GDM1 (cell line): ENCODE measurements at places on chromosomes 1 and 21.
A peak's percentile ranks its signal among the peaks of the same experiment; 100 is the strongest.

GRCh38 chr1:9356829-9357466 is 64.3 kb downstream of the SPSB1 start:
- DNase-seq = no peak

GRCh38 chr1:160277987-160278386 is 6.9 kb downstream of the PEX19 start:
- DNase-seq = no peak

- no peak for DNase-seq
Observed at GRCh38 chr1:6646499-6647148, 22.0 kb downstream of the THAP3 start.

DNA sequence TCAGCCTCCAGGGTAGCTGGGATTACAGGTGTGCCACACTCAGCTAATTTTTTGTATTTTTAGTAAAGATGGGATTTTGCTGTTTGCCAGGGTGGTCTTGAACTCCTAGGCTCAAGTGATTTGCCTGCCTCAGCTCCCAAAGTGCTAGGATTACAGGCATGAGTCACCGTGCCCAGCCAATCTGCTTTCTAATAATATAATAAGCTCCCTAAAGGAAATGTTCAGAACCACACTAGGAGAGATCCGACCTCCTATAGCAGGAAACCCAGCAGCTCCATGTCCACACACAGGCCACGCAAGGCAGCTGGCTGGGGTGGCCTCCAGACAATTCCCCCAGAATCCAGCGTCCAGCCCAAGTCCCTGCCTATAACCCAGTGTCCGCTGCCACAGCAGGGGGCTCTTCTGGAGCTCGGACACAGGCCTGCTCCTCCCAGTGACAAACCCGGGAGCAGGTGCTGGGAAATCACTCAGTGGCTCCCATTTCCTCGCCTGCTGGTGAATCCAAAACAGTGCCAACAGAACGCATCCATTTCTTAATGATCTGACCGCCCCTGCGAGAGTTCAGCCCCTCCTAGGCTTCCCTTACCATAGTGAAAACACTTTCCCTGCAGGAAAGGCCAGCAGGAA is 7.5 kb downstream of the RIPK4 start:
- no peak for DNase-seq

DNA sequence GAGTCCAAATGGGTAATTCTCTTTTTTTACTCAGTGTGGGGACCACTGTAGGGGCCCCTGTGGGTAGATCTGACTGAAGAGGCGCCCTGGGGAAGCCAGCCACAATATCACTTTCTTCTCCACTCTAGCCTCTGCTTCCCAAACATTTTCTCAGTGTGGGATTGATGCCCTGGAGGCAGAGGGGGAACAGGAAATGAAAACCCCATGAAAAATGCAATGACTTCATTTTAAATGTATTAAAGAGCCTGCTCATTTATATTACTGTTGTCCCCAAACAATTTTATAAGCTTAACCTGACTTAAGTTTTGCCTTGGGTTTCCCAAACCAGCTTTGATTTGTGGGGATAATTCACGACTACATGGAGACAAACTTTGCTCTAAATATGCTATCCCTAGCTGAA is 181.9 kb downstream of the C1orf94 start:
- DNase-seq = no peak

DNA sequence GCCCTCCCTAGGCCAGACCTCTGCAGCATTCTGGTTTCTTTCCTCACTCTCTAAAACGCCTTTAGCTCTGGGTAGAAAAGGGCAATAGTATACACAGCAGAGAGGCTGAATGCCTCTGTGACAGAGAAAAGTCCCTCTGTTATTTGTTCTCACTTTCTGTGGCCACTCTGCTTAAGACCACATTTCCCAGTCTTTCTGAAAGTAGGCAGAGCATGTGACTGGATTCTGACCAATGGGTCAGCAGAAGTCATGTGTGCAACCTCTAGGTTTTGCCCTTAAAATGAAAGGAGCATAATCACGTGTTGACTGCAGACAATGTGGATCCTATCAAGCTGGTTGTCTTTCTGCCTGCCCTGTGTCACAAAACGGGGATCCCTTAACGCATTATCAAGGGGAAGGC is 79.7 kb upstream of the MARK1 start:
- no peak for DNase-seq

DNA sequence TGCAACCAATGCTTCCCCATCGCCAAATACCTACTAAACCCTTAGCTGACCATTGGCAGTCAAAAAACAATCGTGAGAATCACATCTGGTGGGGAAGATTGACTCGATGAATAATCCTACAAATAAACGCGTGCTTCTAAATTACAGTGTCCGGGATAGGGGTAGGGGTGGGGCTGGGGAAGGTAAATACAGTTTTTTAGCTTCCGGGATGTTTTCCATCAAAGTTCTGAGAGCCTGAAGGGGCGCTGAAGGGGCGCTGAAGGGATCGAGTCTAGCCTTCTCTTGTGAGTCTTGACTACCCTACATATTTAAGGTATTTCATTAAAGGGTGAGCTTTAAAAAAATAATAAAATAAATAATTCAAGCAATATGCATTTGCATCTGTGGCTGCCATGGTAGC is 40.5 kb downstream of the RRAGC start:
- no peak for DNase-seq

GRCh38 chr1:53754484-53755312 is 15.7 kb upstream of the GLIS1 start:
- peak; percentile 7 for DNase-seq

DNA sequence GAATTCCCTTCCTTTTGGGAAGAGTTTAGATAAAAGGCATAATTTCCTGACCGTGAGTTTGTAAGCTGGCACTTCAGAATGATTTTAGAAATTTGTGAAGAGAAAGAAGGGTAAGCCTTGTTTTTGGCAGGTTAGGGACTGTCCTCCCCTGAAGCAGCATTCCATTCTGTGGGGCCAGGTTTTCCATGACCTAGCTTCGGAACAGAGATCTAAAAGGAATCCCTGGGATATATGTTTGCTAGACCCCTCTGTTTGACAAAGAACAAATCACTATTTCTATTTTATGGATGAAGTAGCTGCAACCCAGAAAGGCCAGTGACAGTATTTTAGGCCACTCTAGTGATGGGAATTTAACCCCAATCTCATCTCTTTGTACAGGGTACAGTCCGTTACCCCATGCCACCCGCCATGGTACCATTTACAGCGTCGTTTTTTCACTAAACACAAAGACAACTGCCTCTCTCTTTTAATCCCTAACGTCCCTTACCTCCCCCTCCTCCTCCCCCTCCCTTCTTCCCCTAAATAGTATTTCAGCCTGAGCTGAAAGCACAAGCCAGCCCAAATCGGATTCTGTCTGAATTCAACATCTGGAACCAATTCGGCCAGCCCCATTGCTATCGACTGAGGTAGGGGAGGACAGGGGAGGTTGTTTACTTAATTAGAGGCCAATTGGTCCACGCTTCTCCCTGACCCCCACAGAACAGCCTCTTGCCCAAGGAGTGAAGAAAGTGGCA is 23.4 kb upstream of the IKBKE start:
- no peak for DNase-seq

- no peak for DNase-seq
Observed at GRCh38 chr1:46556822-46557221, 5.4 kb upstream of the KNCN start.

GRCh38 chr1:27649306-27649635 is 14.3 kb upstream of the FGR start:
- no peak for DNase-seq

DNA sequence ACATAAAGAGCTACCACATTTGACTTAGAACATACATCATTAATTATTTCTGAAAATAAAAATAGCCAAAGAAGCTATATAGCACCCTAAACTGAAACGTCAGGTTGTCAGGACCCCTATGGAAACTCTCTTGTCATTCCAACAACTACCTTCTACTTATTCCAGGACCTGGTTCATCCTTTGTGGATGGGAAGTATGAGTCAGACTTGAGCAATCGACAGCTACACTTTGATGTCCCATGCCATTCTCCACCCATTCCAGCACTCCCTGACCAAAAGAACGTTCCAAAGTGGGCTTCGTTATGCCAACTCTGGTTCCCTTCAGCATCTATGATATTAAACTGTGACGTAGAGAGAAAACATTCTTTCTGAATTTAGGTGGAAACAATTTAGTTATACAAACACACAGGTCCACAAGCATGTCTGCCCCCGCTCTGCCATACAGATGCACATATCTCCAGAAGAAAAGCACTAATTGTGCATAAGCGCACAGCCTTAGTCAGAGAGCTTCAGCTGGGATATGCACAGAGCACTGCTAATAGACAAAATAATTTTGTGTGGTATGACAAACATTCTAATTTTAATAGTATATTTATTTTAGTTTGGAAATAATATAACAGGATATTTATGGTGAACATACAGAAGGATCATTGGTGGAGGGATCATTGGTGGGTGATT is 723.1 kb upstream of the B3GALT2 start:
- no peak for DNase-seq

DNA sequence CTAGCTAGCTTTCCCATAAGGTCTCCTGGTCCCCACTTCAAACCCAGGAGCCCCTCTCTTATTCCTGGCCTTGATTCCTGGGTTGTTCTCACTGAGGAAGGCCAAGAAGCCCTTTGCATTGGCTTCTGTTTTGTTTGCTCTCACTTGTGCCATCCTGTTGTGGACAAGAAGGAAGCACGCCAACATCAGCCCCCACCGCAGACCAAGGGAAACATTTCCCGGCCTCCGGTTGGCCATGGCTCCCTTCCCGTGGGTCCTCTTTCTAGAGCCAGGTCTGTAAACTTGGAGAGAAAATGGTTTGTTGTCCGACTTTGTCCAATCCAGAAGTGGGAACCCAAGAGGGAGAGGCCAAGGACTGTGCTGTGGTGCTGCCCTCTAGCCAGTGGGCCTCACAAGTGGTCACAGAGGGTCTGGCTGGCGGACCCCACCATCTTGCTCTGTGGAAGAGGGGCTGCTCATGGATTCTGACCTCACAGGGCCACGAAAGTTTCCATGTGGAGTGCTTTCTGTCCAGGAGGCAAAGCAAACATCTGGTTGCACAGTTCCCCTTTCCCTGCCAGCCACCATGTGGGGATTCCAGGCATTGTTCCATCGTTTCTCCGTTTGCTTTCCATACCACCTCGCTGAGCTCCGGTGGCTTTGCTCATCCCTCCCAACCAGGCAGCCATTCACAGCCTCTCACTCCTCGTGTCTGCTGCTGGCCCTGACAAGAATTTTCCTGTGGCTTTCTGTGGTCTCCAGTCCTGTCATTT is 18.9 kb upstream of the TENT5C start:
- no peak for DNase-seq

DNA sequence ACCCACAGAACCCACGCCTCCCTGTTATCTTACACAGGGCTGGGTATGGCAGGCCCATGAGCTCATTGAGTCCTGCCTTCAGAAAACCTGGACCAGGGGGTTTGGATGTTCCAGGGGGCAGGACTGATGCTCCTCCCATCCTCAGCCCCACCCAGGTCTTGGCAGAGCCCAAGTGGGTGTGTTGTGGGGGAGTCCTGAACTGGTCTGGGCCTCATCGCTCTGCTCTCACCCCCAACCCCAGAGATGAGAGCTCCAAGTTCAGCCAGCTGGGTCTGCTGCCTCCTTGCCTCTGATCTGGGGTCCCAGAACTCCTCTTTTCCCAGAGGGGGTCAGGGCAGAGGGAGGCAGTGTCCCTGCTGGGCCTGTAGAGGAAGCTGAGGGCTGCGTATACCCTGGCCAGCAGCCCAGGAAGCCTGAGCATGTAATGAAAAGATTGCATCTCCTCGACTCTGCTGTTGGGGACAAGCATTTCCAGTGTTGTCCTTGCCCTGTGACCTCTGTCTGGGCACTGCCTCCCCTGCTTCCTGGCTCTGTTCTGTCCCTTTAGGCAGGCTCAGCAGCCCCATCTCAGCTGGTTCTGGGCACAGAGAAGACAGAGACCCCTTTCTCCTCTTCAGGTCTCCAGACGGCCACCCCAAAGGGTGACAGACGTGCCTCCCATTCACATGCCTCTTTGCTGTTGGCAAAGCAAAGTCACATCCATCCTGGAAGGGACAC is 54.7 kb upstream of the EPS8L3 start:
- no peak for DNase-seq

GRCh38 chr1:205199931-205200299 is 11.6 kb downstream of the DSTYK start:
- DNase-seq = no peak

DNA sequence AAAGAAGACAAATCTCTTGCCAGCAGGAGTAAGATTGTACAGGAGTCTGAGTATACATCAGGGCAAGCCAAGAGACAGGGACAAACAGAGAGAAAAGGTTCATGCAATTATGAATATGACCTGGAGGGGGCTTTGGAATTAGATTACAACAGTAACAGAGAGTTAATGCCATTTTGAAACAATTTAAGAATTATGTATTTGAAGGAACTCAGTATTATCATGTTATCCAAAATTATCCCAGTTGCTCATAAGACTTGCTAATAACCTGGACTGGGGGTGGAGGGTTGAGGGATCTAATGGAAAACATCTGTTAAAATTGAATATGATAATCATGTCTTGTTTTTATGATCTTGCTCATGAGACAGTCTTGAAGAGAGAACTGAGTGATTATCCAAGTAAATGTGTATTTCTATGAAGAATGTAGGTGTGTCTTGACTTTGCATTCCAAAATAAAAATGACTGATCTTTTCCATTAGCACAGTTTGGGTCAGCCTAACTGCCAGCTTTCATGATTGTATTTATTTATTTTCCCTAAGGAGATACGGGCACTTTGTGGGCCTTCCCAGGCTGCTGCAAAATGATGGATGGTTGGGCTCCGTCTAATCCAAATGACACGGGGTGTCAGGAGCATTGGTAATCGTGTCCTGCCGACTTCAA is 117.7 kb downstream of the ERG start:
- no peak for DNase-seq

- DNase-seq = no peak
Observed at GRCh38 chr1:17434016-17434415, 5.5 kb downstream of the RCC2 start.

- DNase-seq = no peak
Observed at GRCh38 chr1:95002540-95003432, 70.0 kb downstream of the ALG14 start.

- DNase-seq = no peak
Observed at GRCh38 chr1:172499636-172500141, 33.3 kb upstream of the SUCO start.

DNA sequence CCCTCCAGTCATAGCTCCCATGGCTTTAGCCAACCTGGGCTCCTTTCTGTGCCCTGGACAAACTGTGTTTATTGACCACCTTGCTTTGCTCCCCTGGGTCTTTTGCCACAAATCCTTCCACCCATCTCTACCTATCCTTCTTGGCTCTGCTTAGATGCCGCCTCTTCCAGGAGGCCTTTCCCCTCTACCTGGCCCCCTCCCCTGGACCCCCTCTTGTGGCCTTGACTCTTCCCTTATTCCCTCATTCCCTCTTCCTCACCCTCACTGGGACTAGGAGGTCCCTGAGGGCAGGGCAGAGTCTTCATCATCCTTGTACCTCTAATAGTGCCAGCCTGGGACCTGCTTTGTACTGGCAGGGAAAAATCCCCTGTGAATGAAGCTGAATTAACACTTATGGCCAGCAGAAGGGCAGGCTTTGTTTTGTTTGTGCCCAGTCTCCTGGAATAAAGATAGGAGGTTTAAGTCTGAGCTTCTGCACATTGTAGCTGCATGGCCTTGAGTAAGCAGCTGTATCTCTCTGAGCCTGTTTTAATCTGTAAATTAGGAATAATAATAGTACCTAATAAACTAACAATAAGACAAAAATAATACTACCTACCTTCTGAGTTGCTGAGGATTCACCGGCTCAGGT is 13.7 kb downstream of the PTPRU start:
- DNase-seq = no peak

- DNase-seq = no peak
Observed at GRCh38 chr1:186960861-186961260, 132.1 kb downstream of the PLA2G4A start.

GRCh38 chr1:89310505-89310904 is 37.8 kb upstream of the GBP5 start:
- DNase-seq = no peak
